SK-MEL-5 (cell line): ENCODE measurements at places on chromosomes 11 and 22. TPM values are rescaled to one million over a fixed set of nuclear protein-coding genes. Genes with fewer than 3 reads are reported as not detected.

DNA sequence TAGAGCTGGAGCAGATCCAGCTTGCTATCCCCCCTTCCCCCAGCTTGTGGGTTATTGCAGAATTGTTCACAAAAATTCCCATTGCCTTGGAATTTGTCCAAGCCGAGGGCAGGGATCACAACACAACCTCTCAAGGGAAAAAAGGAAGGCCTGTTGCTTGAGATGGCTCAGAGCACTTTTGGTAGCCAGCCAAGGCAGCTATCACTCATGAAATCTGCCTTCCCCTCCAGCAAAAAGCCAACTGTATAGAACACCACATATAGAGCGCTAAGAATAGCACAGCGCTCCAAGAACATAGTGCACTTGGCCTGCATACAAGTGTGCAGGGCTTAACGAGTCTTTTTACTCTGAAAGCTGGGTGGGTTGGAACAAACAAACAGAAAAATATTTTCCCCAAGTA, 46.2 kb downstream of the FAM83F start:
- DNase-seq = peak; percentile 94

GRCh38 chr11:27388001-27388400, 25.0 kb upstream of the CCDC34 start:
- no peak for DNase-seq

DNA sequence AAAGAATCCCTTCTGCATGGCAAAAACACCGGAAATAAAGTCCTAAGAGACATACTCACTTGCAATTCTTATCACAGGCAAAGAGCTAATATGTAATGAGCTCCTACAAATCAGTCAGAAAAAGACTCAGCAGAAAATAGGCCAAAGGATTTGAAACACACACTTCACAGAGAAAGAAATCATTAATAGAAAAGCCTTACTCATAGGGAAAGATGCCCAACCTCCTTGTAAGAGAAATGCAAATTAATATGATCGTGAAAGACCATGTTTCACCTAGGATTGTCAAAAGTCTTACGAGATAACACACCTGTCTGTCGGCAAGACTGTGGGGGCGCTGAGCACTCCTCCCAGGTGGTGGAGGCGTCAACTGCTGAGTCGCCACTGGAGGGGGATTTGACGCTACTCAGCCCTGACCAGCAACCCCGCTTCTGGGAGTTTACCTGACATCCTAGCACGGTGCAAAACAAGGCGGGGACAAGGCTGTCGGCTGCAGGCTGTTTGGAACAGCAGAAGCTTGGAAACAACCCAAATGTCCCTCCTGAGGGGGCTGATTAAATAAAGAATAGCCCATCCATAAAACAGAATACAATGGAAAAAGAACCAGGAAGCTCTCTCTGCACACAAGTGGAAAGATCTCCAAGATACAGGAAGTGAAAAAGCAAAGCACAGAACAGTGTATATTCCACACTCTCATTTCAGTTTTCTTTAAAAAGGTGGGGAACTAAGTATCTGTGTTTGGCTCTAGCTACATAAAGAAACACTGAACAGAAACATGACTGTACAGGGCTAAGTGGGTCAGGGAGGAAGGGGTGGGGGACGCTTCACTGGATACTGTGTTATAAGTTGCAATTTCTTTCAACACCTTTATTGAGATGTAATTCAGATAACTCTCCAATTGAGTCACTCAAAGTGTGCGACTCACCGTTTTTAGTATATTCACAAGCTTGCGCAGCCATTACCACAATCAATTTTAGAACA, 11.5 kb downstream of the CSNK1E start:
- no peak for DNase-seq

Gene CSRP3
- total RNA-seq = not detected in 2 replicates

GRCh38 chr11:8231979-8232378, 31.7 kb downstream of the LMO1 start:
- DNase-seq = no peak

Gene SAA2
- not detected in 2 replicates for total RNA-seq

DNA sequence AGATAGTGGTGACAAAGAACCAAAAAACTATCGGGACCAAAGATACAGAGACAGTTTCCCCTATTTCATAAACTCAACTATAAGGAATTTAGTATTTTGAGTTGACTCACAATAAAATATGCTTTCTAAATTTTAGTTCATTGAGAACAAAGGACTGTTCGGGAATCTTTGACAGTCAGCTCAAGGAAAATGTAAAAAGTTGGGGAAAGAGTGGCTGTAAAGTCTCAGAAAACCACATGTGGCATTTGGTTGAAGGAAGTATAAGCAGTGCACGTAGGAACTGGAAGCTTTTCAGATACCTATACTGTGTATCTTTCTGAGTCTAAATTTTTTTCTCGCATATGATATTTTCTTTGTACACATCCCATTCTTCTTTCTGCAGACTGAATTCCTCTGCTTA, 688.9 kb downstream of the KCNA4 start:
- DNase-seq = no peak

DNA sequence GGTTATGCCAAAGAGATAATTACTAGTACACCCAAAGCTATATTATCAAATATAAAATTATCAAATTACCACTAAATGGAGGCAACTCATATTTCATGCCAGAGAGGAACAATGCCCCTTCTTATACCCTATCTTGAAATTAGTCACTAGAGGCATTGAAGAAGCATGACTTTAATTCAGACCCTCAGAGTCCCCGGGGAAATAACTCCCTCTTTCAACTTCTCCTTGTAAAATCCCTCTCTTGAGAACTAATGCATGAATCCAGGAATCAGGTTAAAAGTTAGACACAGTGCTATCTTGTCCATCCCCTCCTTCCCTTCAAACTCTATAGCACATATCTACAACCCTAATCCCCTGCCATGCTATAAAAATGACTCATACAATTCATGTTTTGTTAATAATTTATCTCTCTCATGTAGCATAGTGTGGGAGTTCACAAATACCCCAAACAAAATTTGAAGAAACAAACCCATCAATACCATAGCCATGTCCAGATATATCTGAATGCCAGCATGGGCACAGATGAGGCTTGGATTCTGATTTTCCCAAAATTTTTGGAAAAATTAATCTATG, 665.4 kb downstream of the KCNA4 start:
- DNase-seq = peak; percentile 68

Gene OR56A5
- not detected in 2 replicates for total RNA-seq
